ENCODE measurements at places on chromosomes 11 and 22.

GRCh38 chr11:57515332-57516060 lies at the start of gene SLC43A1:
SLC43A1 (minus strand) TSS chr11:57515702; CDS start chr11:57514111, 1,591 bp downstream.
- DNase-seq = peak; percentile 77

GRCh38 chr11:62125881-62126280 lies 2.1 kb downstream of the INCENP start:
- no peak for DNase-seq

GRCh38 chr11:121354192-121354591 lies 61.6 kb downstream of the SC5D start:
- DNase-seq = no peak

GRCh38 chr11:58286249-58286648 lies 18.2 kb upstream of the OR10W1 start:
- peak; percentile 61 for DNase-seq

GRCh38 chr22:37578002-37578401 lies 1.9 kb downstream of the LGALS2 start:
- DNase-seq = no peak

DNA sequence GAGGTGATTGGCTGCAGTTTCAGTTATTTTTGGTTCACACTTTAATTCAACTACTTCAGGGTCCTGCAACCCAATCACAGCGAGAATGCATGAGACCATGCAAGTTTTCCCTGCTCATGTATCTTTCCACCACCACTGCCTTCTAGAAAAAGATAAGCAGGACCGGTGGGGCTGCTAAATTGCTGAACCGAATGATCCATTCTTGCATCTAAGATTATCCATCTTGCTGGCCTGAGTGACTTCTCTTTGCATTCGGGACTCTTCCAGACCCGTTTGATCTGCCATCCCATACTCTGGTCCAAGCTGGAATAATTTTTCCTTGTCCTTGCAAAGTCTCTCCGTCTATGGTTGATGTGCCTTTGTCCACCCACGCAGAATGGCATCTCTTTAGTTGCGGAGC lies 56.3 kb upstream of the TP53I11 start:
- no peak for DNase-seq

DNA sequence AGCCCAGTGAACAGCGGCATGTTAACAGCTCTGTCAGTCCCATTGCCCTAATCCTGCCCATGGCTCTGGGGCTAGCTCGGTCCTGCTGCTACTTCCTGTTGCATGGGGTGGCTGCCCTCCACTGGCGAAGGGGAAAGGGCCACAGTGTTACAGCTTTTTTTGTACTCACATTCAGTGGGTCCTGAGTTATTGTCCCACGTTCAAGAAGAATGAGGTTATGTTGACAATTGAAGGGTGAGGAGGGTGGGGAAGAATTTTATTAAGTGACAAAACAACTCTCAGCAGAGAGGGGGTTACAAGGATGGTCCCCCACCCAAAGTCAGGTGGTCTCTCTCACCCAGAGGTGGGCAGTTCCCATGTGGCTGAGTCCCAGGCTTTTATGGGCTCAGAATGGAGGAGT lies 17.7 kb upstream of the MS4A7 start:
- no peak for DNase-seq

DNA sequence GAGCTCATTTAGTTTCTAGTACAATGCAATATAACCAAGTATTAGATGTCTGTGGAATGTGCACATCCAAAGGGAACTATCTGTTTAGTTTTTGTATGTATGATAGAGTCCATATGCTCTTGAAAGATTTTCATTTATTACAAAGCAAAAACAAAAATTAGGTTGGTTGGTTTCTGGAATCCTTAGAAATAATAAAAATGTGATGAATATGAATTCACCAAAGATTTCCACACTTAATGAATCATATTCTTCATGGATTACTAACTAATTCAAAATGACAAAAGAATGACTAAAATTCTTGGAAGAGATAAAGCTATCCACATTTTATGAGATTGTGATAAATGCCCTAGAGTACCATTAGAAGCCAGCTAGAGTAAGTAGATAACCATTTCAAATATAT lies 261.1 kb downstream of the SBF2 start:
- no peak for DNase-seq

DNA sequence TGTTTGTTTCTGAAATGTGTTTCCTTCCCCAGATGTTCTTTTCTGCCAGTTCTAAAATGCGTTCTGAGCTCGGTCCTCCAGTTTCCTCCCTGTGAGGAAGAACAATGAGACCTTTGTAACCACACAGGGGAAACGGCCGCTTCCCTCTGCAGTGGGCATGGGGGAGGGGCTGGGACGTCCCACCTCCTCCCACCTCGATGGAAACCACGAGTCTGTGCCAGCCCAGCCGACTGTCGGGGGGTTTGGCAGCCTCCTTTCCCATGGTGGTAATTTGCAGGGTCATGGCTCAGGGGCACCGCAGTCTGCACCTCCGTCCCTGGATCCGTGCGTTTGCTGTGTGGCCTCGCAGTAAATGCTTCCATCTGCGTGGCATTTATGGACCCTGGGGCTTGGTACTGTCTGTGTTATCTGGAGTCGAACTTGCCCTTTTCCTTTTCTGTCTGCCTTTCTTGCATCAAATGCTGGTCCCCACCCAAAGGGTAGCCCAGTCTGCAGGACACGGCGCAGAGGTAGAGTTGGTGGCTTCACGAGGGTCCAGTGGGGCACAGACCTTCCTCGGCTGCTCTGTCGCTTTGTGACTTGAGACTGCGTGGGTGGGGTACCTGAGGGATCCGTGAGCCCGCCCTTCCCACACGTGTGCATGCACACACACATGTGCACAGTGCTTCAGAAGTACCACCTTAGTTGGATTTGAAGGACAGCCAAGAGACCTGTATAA lies 16.1 kb downstream of the LRP5 start:
- no peak for DNase-seq

DNA sequence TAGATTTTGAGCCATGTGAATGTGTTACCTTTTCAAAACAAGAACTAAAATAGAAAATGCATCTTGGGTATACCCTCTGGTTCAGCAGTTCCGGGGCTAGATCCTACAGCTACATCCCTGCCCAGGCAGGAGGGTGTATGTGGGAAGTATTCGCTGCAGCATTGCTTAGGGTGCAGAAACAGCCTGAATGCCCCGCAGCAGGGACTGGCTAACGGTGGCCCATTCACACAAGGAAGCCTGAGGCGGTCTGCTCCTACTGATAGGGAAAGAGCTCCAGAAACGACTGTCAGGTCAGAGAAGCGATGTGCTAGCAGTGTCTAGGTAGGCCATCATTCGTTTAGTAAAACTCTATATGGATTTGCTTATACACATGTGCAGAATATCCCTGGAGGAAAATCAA lies 9.9 kb upstream of the RASL10A start:
- DNase-seq = no peak

DNA sequence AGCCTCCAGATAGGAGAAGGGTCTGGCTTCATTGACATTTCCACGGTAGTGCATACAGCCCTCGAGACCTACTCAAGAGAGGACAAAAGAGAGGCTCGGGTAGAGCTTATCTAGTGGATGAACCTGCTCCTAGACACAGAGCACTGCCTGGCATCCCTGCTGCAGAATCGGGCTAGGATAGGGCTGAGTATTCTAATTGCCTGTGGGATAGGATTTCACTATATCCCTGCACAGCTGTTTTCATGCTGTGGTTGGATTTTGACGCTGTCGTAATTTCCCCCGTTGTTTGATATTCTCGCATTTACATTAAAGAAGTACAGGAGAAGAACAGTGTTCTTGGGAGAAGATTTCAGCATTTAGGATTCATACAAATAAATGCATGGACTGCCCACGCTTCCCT lies 107.8 kb downstream of the KIRREL3 start:
- no peak for DNase-seq

DNA sequence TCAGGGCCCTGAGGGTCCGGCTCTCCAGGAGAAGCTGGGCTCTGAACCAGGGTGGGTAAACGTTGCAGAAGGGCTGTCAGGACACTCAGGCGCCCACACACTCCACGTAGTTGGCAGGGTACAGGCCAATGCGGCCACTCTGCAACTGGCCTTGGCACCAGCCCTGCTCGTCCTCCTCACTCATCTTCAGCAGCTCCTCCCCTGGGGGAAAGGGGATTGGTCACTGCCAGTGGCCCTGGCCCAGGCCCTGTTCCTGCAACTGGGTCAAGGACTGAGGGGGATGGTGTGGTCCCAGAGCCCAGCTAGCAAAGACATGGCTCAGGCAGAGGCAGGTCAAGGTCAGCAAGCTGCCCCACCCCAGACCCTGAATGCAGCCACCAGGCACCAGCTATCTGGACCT lies 1.2 kb upstream of the ARFGAP2 start:
- no peak for DNase-seq

GRCh38 chr22:19576460-19577421 lies 52.5 kb upstream of the CLDN5 start:
- DNase-seq = peak; percentile 80

GRCh38 chr11:62015615-62016014 lies 48.2 kb upstream of the FTH1 start:
- DNase-seq = peak; percentile 76

DNA sequence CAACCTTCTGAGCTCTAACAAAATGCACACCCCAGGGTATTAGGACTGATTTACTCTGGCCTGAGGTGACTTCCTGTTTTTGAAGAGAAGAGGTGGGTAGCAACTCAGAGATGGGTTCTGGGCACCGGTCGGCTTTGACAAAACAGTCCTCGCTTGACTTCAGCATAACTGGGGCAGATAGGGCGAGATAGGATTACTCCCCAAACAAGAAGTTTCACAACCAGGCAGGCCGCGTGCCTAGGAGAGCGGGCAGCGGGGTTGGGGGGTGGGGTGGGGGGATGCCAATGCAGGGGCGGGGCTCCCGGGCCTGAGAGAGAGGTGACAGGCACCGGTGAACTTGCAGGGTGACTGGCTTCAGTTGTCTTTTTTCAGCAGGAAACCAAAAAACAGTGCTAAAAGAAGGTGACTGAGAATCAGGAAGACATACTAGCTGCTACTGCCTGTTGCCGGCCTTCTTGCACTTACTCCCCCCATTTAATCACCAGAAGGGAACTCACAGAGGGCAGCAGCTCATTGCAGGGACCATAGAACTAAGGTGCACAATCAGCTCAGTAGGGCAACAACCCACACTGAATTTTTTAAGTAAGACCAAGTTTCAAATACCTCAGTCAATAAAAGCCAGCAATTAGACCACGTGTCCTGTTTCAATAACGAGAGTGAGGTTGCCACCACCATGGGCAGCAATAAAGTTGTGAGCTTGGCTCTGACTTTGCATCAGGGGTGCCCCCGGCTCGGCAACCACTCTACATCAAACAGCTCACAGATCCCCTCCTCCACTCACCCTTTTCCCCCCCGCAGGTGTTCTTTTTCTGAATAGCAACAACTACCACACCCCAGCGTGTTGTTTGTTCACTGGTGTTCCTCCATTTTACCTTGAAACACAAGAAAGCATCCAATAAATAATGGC lies 37.2 kb upstream of the ETS1 start:
- DNase-seq = no peak

- no peak for DNase-seq
Measured at GRCh38 chr11:128492461-128492860, 94.9 kb downstream of the ETS1 start.

GRCh38 chr11:132464003-132464342 lies 1068.3 kb downstream of the OPCML start:
- DNase-seq = no peak

- no peak for DNase-seq
Measured at GRCh38 chr11:124311269-124311668, 2.5 kb downstream of the OR8D1 start.

DNA sequence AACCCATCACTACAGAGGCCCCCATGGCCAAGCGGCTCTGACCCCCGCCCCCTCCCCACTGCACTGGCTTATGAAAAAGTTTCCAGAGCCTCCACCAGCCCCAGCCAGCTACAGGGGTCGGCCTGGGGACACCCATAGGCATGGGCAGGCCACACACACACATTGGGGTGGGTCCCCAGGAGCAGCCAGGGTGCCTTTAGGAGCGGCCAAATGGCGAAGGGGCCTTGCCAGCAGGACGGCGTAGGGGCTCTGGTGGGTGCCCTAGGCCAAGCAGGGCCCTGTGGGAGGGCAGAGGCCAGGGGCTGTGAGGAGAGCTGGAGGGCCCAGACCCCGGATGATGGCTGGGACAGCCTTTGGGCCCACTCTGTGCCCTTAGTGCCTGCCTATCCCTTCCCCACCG lies 10.1 kb downstream of the TSSC4 start:
- DNase-seq = no peak

DNA sequence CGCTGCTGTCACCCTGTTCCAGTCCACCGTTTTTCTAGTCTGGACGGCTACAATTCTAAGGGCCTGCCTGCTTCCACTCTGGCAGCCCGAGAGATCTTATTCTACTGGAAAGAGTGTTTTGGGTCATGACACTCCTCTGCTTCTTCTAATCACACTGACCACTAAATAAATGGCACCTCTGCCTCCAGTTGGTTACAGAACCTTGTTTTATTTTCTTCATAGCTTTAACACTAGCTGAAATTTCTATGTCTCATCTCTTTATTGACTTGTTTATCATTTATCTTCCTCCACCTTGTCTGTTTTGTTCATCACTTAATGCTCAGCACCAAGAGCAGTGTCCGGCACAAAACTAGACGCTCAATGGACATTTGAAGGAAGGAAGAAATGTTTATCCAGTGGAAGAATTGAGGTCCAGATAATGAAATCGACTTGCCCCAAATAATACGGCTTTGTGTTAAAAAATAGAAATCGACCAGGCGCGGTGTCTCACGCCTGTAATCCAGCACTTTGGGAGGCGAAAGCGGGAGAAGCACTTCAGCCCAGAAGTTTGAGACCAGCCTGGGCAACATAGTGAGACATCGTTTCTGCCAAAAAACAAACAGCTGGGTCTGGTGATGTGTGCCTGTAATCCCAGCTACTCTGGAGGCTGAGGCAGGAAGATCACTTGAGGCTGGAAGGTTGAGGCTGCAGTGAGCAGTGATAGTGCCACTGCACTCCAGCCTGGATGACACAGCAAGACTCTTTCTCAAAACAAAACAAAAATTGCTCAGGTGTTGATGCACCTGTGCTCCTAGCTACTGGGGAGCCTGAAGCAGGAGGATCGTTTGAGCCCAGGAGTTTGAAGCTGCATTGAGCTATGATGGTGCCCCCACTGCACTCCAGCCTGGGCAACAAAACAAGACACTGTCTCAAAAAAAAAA lies 693 bp upstream of the PRR14L start:
- DNase-seq = no peak

DNA sequence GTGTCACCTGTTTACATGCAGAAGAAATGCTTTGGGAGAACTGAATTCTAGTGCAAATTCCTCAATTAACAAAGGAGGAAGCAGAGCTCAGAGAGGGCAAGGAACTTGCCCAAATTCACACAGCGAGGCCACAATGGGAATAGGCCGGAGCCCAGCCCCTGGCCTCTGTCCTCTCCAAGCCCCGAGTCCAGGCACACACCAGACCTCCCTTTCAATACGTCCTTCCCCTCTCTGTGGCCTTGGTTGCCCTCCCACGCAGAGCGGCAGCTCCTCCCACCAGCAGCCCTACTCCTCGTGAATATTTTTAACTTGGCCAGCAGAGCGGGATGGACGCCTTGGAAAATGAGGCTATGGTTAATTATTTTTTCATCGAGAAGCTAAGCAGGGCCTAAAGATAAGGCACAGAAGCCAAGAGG lies 1.6 kb upstream of the CARD10 start:
- DNase-seq = peak; percentile 47
